ENCODE measurements at places on chromosomes 13 and 19. TPM values are rescaled to one million over a fixed set of nuclear protein-coding genes. Genes with fewer than 3 reads are reported as not detected.

USE1 gene
- 11.1 TPM for total RNA-seq

CDC34 gene
- 64.6 TPM for total RNA-seq

KLK3 gene
- not detected for total RNA-seq

STAP2 gene
- total RNA-seq: 37.6 TPM

CGB3 gene
- total RNA-seq: not detected
